NCI-H510A (cell line): ENCODE measurements at places on chromosomes 7 and 10.

DNA sequence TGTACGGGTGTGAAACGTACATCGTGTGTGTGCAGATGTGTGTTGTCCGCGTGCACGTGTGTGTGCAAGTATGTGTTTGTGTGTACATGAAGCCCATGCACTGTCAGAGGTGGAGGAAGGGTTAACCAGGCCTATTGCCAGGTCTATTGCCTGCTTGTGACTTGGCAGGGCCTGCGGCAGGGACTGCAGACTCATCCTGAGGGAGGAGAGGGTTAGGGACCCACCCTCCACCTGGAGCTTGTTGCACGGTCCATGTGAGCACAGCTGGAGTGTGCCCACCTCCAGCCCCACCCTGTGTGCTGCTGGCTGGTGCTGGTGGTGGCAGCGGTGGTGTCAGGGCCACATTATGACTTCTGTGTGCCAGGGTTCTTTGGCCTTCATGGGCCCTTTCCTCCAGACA, 7.1 kb upstream of the AQP1 start:
- no peak for DNase-seq

- no peak for DNase-seq
Observed at GRCh38 chr7:77935652-77936348, 137.2 kb downstream of the PHTF2 start.

GRCh38 chr10:72329290-72330068, 25.2 kb downstream of the DNAJB12 start:
- no peak for DNase-seq

DNA sequence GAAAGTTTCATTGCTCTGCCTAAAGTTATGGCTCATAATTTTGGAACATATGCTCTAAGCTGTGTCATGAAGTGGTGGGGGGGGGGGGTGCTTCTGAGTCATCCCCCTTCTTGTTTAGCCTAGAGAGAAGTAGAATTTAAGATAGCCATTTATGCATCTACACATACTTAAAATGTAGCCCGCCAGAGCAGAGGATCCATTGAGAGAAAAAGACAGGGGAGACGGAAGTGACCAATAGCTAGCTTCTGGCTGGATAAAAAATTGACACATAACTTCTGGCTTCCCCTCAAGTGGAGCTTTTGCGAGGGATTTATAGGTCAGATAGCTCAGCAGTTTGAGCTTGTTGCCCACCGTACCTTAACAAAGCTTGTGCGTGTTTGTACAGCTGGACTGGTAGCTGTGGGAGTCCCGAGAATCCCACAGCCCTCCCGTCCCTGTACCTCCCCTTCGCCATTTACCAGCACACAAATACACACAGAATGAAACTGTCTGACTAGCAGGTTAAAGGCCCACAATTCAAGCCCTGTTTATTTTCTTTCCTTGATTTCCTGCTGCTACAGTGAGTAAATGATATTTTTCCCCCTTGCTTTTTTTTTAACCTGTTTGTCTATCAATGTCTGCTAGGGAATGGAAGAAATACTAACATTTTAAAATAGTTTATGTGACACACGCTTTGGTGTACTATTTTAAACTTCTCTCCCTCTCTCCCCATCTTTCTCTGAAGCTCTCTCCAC, 232.6 kb upstream of the FERD3L start:
- DNase-seq, result no peak

DNA sequence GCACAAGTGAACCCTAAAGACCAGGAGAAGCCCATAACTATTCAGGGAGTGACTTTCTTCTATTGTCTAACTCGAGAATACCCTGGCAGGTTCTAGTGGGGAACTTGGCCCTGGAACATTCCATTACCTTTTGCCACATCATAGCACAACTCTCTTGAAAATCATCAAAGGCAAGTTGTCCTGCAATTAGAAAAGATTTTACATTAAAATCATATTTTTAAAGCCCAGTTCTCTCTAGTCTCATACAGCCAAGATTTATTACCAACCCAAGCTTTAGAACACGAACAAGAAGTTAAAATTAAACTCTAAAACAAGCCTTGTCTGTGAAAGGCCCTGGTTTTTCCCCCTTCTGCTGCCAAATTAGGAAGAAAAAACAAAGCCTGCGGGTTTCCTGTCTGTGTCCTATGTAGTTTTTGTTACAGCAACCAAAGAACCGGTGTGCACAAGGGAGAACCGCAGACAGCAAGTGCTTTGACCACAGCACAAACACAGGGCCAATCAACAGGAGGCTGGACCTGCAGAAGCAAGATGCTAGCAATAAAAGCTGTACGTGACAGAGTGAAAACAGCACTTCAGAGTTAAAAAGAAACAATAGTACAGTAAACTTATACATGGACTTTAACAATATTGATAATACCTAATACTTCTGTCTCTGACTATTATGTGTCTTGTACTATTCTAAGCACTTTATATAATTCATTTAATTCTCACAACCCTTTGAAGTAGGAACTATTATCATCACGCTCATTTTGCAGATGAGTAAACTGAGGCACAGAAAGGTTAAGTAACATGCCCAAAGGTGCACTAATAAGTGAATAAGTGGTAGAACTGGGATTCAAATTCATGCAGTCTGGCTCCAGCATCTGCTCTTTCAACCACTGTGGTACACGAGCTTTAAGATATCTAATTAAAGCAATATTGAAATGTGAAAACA, 65.8 kb downstream of the STK17A start:
- no peak for DNase-seq
